ENCODE measurements at places on chromosomes 5 and 9.

DNA sequence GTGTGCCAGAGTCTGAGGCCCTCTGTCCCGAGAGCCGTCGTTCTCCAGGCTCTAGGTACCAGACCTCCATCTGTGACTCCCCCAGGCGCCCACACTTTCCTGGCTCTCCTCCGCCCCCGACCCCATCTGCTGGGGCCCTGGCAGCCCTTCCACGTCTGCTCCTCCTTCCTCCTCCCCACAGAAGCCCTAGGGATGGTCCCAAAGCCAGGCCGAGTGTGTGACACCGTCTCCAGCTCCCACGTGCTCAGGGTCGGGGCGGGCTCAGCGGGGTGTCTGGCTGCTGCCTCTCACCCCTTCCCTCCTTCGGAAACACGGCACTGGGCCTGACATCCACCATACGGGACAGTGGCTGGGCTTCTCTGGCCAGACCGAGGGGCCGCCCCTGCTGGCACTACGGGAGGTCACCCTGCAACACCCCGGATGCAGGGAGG is 20.5 kb upstream of the SLC6A19 start:
- DNase-seq = no peak

DNA sequence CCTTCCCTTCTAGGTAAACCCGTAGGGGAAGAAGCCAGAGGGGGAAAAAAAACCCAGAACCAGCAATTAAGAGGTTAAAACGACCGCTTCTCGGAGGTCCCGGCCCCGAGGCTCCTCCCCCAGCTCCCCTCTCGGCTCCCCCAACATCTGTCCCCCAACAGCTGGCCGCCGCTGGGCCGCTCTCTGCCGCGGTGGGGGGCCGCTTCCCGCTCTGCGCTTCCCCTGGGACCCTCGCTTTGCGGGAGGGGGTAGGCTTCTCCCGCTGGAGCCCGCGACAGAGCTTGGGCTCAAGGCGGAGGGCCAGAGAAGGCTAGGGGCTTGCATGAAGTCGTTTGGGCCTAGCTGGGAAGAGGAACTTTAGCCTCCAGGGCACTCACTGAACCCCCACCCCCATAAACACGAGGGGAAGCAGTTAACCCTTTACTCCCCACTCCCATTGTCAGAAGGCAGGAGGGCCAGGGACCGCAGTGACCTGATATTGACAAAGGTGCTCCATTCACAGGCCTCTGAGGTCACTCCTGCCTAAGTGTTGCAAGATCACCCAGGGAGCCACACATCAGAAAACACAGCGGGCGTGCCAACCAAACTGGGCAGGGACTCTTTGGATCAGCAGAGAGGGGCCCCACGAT is 7.5 kb downstream of the LHX6 start:
- no peak for DNase-seq

DNA sequence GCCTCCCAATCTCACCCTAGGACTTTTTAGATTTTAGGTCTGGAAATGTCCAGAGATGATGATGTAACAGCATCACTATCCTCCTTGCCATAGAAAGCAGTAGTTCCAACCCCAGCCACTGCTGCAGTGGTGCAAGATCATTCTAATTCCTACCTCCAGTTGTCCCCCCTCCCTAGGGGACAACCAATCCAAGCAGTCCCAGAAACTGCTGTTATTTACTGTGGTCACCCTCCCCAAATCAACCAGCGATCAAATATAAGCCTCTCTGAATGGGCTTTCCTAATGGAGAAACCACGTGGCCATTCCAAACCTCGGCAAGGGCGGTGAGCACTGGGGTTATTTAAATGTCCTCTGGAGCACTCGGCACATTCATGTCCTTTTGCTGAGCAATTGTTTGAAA is 159.8 kb downstream of the SLF1 start:
- no peak for DNase-seq

DNA sequence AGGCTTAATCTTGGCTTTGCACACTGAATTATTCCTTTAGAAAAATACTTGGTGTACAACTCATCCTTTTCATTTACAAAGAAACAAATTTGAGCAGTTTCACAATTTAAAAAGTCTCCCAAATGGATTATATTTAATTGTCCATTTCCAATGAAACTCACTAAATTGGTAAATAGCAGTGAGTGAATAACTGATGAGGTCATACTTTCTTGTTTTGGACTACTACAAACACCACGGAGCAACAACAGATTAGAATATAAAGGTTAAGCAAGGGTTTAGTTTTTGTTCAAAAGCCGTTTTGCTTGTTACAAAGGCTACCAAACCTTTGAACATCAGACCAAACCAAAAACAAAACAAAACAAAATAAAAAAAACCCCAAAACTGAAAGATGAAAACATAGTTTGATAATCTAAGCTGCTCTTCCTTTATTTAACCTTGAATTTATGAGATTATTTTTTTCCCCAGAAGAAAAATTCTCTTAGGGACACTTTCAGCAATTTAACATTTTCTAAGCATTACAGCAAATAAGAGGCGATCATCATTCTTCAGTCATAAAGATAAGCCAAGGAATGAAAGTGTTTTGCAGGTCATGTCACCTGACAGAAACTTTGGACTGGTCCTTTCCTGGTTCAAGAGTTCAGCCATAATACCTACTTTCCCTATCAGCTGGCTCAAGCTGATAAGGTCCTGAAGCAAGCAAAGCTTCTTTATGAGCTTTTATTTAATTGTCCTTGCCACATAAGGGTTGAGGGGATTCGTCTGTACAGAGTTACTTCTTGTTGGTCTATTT is 99.7 kb upstream of the CDKN2B start:
- no peak for DNase-seq

GRCh38 chr5:68375540-68375939 is 160.0 kb downstream of the PIK3R1 start:
- DNase-seq = no peak

DNA sequence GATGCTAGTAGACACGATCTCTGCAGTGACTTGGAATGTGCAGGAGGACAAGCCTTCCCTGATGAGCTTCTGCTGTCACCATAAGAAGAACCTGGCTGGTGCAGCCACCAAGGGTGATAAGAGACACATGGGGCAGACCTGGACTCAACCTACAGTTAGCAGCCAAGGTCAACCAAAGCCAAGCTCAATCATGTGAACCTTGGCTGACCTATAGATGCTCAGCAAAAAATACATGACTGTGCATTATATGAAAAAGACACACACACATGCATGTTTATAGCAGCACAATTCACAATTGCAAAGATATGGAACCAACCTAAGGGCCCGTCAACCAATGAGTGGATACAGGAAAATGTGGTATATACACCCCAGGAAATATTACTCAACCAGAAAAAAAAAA is 86.9 kb downstream of the TARS1 start:
- no peak for DNase-seq

GRCh38 chr9:90019626-90020025 is 414.8 kb downstream of the GADD45G start:
- DNase-seq = no peak

- DNase-seq = no peak
Observed at GRCh38 chr5:33023649-33024048, 312.5 kb downstream of the NPR3 start.
